Esophagus muscularis mucosa (tissue), 4 donors: ENCODE measurements at places on chromosomes 13 and 19. TPM values are rescaled to one million over a fixed set of nuclear protein-coding genes. Genes with fewer than 3 reads are reported as not detected.

- H3K4me1 ChIP-seq: no peaks in the 10 kb centered on the region
- no peak overlapping the region for H3K27ac ChIP-seq
- DNase-seq: no peak
- no peak overlapping the region for H3K4me3 ChIP-seq
Observed at GRCh38 chr13:70162141-70162540, 53.9 kb upstream of the KLHL1 start.

- H3K4me1 ChIP-seq: peaks cover 5% of the 10 kb centered on the region
- no peaks in the 10 kb centered on the region for H3K27me3 ChIP-seq
- H3K4me3 ChIP-seq: no peak overlapping the region
Observed at GRCh38 chr19:15913384-15913783, 15.5 kb upstream of the CYP4F2 start.

The ZNF534 gene
- 0.45 TPM for total RNA-seq

- H3K4me1 ChIP-seq: no peaks in the 10 kb centered on the region
- H3K4me3 ChIP-seq: no peak overlapping the region
- H3K27ac ChIP-seq: no peak overlapping the region
- DNase-seq: no peak
Observed at GRCh38 chr19:50843205-50843604, 9.8 kb upstream of the KLK15 start.

DNA sequence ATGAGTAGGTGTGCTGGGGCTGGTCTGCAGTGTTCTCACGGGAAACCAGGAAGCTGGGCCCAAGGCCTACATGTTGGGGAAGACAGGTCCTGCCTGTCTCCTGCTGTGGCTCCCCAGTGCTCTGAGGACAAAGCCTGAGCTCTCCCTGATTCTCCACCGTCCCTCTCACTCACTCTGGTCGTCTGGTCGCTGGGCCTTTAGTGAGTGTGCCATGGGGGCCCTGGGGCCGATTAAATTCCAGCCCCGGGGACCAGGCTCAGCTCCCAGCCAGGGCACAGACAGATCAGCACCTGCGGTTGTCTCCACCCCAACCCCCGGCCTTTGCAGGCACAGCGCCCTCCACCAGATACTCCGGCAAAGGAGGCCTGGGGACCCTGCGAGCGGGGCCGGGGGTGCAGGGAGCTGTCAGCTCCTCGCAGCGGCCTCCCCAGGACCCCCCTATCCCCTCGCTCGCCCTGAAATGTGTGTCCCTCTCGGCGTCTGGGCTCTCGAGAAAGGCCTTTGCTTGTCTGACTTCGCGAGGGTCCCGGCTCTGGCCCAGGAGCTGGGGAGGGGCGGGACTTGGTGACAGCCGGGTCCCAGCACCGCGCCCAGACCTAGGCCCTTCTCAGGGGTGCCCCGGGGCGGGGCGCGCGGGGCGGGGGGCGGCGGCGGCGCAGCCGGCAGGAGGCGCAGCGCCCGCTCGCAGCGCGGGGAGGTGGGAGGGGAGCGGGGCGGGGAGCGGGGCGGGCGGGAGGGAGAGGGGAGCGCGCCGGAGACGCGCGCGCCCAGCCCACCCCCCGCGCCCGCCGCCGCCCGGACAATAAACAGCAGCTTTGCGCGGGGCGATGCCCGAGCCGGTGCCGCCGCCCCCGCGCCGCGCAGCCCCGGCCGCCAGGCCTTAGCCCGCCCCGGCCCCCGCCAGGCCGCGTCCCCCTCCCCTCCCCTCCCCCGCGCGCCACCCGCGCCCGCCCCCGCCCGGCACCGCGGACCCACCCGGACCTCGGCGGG is at the start of gene PALM:
Gene PALM, plus strand, starts transcription at position 782 of the 990 bp plus-strand sequence. CDS start 212 bp downstream, outside the sequence.
- H3K4me1 ChIP-seq: peaks cover 27% of the 10 kb centered on the region
- H3K36me3 ChIP-seq: no peaks in the 10 kb centered on the region
- peak within 1 kb of the TSS; percentile 81 for H3K27ac ChIP-seq

GRCh38 chr13:30737511-30738337 is 2.4 kb downstream of the ALOX5AP start:
- H3K4me1 ChIP-seq: peaks cover 6% of the 10 kb centered on the region
- peak overlapping the region; percentile 11 for H3K27ac ChIP-seq
- DNase-seq: no peak
- H3K27me3 ChIP-seq: no peaks in the 10 kb centered on the region
- H3K4me3 ChIP-seq: no peak overlapping the region
- H3K36me3 ChIP-seq: no peaks in the 10 kb centered on the region

- peak; percentile 4 for DNase-seq
- H3K27me3 ChIP-seq: no peaks in the 10 kb centered on the region
- H3K4me3 ChIP-seq: no peak overlapping the region
- no peaks in the 10 kb centered on the region for H3K36me3 ChIP-seq
- no peak overlapping the region for H3K27ac ChIP-seq
Observed at GRCh38 chr13:50574731-50575130, 268.8 kb downstream of the DLEU7 start.

The PLD3 gene
- 220 TPM for total RNA-seq

The MIR17HG gene
- 1.3 TPM for total RNA-seq

DNA sequence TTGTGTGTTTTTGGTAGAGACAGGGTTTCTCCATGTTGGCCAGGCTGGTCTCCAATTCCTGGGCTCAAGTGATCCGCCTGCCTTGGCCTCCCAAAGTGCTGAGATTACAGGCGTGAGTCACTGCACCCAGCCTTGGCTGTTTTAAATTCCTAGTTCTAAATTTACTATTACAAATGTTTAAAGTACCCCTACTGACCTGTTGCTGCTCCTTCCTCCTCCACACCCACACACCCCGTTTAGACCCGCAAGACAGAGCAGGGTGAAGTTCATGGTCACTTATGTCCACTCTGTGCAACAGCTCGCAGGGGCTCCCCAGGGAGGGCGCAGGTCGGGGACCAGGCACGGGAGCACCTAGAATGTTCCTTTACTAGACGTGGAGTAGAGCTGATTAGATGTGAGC is 28.7 kb downstream of the TMEM161A start:
- H3K27ac ChIP-seq: no peak overlapping the region
- peaks cover 6% of the 10 kb centered on the region for H3K4me1 ChIP-seq
- H3K36me3 ChIP-seq: peaks cover 4% of the 10 kb centered on the region
- H3K27me3 ChIP-seq: peaks cover 13% of the 10 kb centered on the region
- H3K4me3 ChIP-seq: no peak overlapping the region

The RNF17 gene
- total RNA-seq: not detected

GRCh38 chr19:1064661-1065605 is 2.0 kb upstream of the ARHGAP45 start:
- no peaks in the 10 kb centered on the region for H3K36me3 ChIP-seq
- H3K27ac ChIP-seq: no peak overlapping the region
- peaks cover 59% of the 10 kb centered on the region for H3K27me3 ChIP-seq
- H3K4me3 ChIP-seq: peak overlapping the region; percentile 33
- peaks cover 55% of the 10 kb centered on the region for H3K4me1 ChIP-seq
- no peak for DNase-seq

The ZNF547 gene
- total RNA-seq: 3.3 TPM

The PLK5 gene
- not detected for total RNA-seq

GRCh38 chr19:12885749-12886650 is 1.0 kb downstream of the KLF1 start:
- DNase-seq: no peak
- no peak overlapping the region for H3K27ac ChIP-seq
- peaks cover 19% of the 10 kb centered on the region for H3K27me3 ChIP-seq
- peak overlapping the region; percentile 47 for H3K4me3 ChIP-seq

The ATXN8OS gene
- total RNA-seq: not detected
